Stimulated activated CD8-positive, alpha-beta memory T cell treated with anti-CD3 and anti-CD28 coated beads, Interleukin-7, amount 100 ng/mL, for 48 hours (primary cell): ENCODE measurements at places on chromosomes 2 and 18.

DNA sequence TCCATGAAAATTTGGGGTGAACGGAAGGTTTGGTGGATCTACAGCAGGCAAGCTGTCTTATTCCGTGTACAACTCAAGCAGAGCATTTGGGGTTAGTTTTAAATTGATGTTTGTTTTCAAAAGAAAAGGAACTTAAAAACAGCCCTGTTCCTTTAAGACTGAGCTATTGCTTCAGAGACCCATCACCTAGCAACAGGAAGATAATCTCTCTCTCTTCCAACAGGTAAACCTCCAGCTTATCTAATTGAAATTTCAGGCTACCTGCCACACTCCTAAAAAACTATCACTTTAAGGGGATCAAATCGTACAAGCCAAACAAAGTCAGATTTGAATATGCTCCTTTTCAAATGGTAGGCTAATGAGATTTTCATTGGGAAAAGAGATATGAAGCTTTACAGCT is 101.8 kb downstream of the RNF152 start:
- DNase-seq = no peak

GRCh38 chr18:50594942-50595341 is 35.1 kb downstream of the MAPK4 start:
- DNase-seq = no peak

DNA sequence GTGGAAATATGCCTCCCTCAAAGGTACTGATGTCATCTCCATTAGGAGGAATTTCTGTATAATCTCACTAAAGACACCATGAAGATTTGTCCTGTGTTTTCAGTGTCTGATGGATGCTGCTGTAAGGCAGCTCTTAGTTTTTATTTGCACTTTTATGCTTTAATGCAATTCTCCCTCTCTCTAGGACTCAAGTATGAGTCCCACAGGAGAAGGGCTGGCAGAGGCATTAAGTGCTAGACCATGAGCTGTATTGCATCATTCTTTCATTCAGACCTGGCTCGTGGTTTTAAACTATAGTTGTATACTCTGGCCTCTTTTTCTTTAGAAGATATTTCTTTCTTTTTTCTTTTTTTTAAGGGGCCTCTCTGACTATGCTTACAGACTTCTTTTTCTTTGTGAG is 805.6 kb downstream of the DPP10 start:
- DNase-seq = no peak

GRCh38 chr2:154408786-154409185 is 289.7 kb upstream of the KCNJ3 start:
- no peak for DNase-seq

GRCh38 chr2:171999604-172000469 is at the start of gene METAP1D:
METAP1D (plus strand) TSS chr2:171999953; CDS start chr2:171999970, 17 bp downstream.
- DNase-seq = peak; percentile 80

GRCh38 chr2:99775585-99775984 is 285.8 kb upstream of the REV1 start:
- DNase-seq = no peak

DNA sequence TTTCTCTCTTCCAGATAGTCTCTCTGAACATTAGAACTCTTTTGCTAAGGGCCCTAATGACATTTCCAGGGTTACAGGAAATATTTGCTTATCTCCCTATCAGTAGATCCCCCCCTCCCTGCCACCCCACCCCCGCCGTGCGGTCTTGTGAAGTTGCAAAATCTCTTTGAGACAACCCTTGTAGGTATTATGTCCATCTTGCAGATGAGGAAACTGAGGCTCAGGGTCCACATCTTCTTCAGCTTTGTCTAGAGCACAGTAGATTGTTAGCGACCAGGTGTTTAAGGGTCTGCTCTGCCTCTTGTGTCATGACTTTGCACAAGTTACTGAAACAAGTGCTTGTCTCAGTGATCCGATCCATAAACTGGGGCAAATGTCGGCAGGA is 65.8 kb upstream of the GATA6 start:
- no peak for DNase-seq

DNA sequence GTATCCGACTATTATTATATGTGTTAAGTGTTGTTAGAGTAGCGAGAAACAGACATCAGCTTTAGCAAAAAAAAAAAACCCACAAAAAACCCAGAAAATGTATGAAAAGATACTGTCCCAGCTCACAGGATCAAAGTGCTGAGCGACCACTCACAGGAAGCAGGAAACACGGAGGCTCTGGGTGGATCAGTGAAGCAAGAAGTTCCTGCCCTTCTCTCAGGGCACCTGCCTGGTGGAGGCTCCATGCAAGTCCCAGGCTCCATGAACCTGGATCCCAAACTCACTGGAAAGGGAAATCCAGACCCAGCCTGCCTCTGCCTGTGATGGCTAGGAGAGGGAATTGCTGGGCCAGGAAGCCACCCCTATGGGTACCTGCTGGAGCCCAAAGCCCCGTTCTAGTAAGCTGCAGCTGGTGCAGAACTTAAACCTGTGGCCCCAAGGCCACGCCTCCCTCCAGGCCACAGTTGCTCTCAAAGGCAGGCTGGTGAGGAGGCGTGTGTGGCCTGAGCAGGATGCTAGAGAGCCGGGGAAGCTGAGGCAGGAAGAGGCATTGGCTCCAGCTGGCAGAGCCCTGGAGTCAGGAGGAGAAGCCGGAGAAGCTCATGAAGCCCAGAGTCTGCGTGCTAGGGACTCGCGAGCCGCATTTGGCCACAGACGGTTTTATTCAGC is 63.5 kb upstream of the TAF1B start:
- no peak for DNase-seq
